Stimulated activated CD8-positive, alpha-beta memory T cell treated with anti-CD3 and anti-CD28 coated beads, Interleukin-2, amount 100 ng/mL, for 1 hour (primary cell): ENCODE measurements at places on chromosomes 2 and 18.

DNA sequence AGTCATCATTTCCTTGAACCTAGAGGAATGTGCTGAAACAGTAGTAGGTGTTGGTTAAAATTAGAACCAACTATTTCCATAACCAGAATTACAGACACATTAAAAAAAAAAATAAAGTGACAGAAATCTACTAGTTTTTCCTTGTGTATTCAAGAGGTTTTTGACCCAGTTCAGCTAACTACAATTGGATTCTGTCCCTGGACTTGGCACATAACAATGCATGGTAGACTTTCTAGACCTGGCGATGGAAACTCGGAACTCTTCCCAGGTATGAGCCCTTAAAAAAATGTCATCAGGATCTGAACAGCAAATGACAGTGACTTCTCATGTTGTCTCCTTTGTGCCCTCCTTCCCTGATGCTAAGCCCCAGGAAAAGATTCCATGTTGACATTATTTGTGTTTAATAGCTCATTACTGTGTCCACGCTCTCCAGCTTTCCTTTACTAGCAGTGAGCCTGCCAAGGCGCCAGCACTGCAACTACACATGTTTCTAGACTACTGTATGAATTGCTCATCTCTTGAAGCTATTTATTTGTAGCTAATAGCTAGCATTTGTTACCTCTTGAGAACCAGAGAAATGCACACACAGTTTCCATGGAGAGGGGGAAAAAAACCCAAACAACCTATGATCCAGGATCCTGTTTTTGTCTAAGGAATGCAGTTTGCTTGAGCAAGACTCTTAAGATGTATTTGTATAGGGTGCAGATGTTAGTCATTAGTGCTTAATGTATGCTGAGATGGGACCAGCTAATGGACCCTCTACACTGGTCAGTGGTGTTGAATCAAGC, 148.5 kb downstream of the FMNL2 start:
- DNase-seq: no peak

- DNase-seq: no peak
These were observed 198.0 kb upstream of the NCKAP5 start for GRCh38 chr2:133766164-133766832.

- no peak for DNase-seq
These were observed 30.0 kb downstream of the CTLA4 start for GRCh38 chr2:203897544-203897943.

GRCh38 chr18:55239740-55240139, 280.5 kb upstream of the CCDC68 start:
- DNase-seq: no peak

DNA sequence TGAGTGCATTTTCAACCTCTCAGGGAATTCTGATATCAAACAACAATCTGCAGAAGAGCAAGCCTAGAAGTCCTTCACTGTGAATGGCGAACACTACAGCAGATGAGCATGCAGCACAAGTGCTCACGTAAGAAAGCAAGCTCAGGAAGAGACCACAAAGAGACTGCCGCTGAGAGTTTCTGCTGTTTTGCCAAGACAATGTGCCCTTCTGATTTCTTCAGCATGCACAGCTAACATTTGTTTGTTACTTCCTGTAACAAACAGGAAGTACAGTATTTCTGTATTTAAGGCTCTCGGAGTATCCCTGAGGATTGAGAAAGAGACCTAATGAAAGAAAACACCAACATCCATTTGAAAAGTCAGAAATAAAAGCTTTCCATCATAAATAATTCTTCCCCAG, 45.9 kb downstream of the MBOAT2 start:
- no peak for DNase-seq

DNA sequence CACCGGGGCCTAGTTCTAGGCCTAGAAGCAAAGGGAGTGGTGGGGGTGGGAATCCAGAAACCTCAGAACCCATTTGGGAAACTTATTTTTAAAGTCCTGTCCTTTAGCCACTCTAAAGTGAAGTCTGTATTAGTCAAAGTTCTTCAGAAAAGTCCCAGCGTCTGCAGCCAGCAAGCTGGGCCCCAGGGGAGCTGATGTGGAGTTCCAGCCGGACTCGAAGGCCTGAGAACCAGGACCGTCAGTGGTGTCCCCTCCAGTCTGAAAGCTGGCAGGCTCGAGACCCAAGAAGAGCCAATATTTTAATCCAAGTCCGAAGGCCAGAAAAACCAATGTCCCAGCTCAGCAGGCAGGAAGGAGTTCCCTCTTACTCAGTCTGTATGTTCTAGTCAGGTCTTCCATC, 32.4 kb downstream of the ID2 start:
- DNase-seq: no peak

- DNase-seq: no peak
These were observed 9.9 kb upstream of the PRELID3A start for GRCh38 chr18:12397793-12398192.

- no peak for DNase-seq
These were observed 80.3 kb downstream of the CDCA7 start for GRCh38 chr2:173434762-173435569.

DNA sequence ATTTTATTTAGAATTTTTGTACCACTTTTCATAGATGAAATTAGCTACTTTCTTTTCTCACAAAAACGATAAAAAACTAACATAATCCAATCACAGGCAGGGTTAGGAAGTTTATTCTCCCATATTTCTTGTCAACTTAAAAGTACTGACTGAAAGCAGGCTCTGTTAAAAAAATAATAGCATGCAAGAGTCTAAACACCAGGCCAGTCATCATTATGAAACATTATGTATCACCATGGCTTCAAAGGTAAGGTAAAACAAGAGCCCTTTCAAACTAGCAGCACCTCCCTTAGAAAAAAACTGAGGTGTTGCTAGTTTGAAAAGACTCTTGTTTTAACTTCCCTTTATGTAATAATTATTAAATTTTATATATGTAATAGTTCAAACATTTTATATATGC, 848.0 kb downstream of the RNF144A start:
- DNase-seq: no peak

GRCh38 chr2:127662937-127663565, 12.3 kb downstream of the LIMS2 start:
- DNase-seq: no peak

DNA sequence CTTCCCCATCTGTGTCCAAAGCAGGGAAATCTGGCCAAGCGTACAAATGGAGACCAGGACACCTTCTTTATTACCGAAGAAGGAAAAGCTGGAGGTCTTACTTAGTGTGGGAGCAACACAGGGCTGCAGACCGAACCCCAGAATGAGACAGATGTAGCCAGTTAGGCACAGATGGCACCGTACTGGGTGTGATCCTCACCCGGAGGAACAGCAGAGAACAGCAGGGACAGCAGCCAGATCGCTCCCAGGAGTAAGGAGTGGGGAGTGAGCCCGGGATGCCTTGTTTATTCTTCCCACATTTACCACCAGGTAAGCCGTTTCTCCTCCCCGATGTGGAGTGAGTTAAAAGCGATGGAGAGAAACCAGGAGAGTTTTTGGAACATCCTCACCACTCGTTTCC, 150.7 kb upstream of the SPRED2 start:
- no peak for DNase-seq
